ENCODE measurements at places on chromosomes 5 and 9.

DNA sequence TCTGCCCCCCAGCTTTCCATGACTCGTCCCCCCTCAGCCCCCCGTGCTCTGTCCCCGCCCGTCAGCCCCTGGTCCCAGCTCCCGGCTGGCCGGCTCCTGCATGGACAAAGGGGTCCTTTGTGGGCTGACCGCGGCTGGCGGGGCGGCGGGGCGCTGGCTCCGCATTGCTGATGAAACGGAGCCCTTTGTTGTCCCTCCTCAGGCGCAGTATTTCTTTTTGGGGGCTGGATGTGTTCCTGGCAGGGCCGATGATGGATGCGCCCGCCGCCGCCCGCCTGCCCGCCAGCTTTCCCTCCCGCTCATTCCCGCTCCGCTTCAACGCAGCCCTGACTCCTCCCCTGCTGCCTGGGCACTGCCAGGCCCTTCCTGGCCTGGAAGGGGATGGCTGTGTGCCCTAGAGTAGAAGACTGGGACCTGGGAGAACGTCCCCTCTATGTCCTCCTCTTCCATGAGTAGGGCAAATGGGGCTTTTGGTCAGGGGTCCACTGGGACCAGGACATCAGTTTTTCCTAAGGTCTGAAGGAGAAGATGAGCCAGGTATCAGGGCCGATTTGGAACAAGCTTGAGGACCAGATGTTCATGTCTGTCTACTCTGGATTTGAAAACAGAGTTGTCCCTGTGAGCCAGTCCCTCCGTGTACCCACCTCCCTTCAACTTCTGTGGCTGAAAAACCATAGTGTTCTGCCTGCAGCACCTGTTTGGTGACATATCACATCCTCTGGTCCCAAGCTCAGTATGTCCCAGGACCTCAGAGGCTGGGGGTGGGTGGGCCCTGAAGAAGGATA is 29.0 kb downstream of the CXXC5 start:
- DNase-seq: no peak

GRCh38 chr5:138869763-138870500 is 5.2 kb downstream of the LRRTM2 start:
- DNase-seq: no peak

GRCh38 chr9:136665111-136665703 is 2.5 kb downstream of the EGFL7 start:
- DNase-seq: no peak

GRCh38 chr5:97560599-97560993 is 377.5 kb upstream of the RIOK2 start:
- DNase-seq: no peak

DNA sequence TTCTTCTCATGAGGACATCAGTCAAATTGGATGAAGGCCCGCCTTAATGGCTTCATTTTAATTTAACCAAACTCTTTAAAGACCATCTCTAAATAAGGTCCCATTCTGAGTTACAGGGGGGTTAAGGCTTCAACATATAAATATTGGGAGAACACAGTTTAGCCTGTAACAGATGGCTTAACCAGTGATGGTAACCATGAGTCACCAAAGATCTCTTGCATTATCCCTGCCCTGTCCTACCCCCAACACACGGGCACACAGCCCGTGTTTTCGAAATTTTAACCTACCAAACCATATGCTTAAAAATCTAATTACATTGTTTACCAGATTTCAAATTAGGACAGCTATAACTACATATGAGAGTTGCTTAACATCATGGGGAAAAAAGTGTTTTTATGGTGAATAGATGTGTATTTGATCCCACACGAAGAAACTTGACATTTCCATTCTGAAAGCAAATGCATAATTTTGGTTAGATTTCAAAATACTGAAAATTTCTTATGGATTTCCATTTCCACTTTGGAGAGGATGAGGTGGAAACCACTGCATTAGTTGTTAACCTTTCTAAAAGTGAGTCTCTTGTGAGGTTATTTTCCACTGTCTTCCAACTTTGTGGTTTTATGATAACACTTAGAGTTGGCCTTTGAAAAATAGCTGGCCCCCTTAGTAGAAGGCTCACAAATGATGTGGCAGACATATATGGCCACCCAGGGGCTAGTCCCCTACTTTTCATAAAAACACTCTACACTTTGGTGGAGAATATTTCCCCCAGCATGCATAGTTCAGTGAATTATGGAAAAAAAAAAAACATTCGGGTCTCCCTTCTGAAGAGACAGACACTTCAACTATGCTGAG is 849.3 kb downstream of the TLE1 start:
- no peak for DNase-seq

DNA sequence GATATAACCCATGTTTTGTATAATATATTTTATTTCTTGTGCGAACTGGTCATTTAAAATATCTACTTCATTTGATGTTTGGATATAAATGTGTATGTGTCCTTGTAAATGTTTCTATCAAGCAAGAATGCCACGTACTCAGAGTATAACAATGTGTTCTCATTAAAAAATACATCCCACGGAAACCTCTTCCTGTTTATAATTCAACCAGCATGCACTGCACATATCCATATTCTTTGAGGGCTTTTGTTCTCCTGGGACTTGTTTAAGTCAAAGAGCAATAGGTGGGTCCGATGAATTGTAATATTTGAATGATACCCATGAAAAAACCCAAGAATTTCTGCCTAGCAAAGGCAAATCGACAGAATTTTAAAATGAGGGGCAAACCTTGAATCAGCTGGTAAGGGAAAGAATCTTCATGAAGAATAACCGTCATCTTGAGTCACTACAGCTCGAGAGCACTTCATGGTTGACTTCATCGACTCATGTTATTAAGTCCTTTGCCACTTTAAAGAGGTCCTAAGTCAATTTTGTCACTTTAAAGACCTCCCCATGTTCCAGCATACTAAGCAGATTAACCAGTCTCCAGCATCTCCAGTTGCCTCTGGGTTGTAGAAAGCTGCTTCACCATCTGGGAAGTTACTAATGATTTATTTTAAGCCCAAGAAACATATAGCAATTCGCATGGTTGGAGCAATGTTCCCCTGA is 80.6 kb downstream of the NPR3 start:
- no peak for DNase-seq

DNA sequence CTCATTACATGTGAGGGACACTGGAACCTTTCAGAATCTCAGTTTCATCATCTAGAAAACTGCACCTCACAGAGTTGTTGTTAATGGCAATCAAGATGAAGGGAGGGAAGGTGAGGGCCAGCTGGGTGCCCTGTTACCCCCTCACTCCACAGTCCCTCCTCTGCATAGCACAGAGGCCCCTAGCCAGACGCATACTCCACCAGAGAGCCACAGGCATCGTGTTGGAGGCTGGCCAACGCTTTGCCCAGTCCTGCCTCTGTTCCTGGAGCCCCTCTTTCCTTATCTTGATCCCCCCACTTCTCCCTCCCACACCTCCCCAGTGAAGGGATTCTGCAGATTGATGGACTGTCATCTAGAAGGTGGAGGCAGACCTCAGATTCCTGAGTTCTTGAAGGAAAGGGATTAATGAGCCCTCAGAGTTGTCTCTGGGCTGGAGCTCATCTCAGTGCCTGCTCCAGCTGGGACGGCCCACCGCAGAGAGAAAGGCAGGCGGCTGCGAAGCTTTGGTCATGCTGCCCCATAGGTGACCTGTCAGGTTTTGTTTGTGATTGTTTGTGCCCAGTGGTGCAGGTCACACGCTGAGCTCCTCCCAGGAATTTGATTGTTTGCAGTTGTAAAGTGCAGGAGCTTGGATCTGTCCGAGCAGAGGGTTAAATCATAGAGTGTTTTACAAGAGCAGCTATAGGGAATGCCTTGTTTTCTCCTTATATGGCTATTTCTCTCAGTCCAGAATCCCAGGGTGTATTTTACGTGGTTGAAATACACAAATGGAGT is 487.3 kb downstream of the CCDC171 start:
- DNase-seq: no peak

- no peak for DNase-seq
These were observed 42.1 kb upstream of the STXBP1 start for GRCh38 chr9:127569886-127570401.

DNA sequence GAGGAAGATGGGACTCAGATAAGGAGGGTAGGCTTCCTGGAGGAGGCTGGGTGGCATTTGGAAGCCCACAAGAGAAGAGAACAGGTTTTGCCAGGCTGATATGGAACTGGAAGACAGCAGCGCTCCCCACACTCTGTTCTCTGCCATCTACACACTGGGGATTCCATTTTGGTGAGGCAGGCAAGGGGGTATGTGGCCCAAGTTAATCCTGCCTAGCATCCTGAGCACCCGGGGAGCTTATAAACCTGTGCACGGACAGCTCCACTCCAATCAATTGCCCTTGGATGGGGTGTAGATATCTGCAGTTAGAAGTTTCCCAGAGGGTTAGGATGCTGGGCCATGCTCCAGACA is 158.8 kb downstream of the MACROH2A1 start:
- DNase-seq: no peak
